Activated T-cell treated with anti-CD3 and anti-CD28 coated beads for 24 hours (primary cell): ENCODE measurements at places on chromosomes 7 and 10.
A peak's percentile ranks its signal among the peaks of the same experiment; 100 is the strongest.

- DNase-seq: no peak
These were observed 6.2 kb downstream of the VWA2 start for GRCh38 chr10:114245121-114245791.

- peak; percentile 48 for DNase-seq
These were observed 4.5 kb downstream of the STAM start for GRCh38 chr10:17648243-17649035.

DNA sequence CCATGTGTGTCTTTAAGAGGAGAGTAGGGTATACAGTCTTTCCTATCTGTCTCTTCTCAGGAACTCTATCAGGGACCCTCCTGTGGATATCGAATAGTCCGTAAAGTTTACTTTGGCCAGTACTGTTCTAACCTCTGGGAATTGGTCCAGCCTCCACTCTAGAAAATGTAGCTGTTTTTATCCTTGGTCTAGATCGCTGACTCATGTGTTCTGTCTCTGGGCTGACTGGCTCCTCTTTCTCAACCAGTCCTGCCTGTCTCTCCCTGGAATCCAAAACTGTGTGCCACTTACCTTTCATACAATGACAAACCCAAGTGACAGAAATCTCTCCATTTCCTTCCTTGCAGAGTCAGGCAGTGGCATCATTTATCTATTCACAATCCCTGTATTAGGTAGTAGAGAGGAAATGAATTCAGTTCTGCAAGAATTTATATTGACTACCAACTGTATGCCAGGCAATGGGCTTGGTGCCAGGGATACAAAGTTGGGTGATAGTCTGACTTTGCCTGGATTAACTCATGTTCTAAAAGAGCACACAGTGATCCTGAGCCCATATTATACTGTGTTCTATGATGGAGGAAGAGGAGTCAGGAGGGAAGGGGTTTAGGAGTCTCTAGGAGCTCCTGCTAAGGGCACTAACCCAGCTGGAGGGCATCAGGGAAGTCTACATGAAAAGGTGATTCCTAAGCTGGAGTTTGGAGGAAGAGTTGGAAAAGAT, 232.7 kb downstream of the LRMDA start:
- no peak for DNase-seq

GRCh38 chr7:122412441-122412840, 107.9 kb upstream of the FEZF1 start:
- no peak for DNase-seq

DNA sequence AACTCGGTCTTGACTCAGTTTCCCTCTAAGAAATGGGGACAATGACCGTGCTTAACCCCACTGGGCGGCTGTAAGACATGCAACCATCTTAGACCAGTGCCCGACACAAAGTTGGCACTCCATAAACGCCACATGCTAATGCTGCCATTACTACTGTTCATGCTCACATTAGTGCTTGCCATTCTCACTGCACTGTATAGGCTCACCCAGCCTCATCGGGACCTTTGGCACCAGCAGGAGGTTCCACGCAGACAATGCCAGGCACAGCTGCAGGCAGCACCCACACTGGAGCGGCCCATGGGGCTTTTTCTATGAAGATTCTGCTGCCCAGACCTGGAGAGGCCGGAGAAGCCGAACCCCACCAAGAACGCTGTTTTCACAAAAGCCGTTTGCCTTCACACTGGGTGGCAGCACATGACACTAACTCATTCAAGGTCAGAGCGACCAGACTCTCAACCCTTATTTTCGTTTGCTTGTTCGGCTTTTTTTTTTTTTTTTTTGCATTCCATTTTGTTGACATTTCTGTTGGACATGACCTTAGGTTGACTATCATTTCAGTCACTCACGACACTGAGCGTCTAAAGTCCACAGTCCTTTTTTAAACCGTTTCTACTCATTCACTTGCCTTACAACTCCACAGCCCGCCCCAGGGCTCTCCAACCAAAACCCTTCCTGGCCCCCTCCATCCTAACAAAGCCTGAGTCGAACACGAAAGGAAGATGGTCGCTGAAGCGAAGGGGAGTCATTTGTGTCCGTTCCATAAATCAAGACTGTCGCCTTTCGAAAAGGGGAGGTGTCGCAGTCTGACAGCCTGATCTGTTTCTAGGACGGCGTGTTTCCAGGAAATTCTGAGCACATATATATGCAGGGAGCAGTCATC, 124.4 kb upstream of the RNF32 start:
- DNase-seq: no peak

DNA sequence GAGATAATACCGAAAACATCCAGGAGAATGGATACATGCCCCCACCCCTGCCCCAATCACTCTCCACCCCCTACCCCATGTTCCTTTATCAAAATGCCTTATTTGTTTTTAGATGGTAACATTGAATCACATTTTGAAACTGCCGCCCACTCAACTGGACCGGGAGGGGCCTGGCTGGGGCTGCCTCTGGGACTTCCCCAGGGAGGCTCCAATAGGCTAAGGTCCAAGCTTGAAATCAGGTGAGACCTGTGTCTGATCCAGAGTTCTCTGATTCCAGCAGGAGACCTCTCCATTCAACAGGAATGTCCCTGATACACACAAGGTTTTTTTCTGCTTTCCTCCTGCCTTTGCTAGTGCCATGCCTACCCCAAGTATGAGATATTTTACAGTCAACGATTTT, 43.8 kb upstream of the ACSL5 start:
- DNase-seq: no peak

DNA sequence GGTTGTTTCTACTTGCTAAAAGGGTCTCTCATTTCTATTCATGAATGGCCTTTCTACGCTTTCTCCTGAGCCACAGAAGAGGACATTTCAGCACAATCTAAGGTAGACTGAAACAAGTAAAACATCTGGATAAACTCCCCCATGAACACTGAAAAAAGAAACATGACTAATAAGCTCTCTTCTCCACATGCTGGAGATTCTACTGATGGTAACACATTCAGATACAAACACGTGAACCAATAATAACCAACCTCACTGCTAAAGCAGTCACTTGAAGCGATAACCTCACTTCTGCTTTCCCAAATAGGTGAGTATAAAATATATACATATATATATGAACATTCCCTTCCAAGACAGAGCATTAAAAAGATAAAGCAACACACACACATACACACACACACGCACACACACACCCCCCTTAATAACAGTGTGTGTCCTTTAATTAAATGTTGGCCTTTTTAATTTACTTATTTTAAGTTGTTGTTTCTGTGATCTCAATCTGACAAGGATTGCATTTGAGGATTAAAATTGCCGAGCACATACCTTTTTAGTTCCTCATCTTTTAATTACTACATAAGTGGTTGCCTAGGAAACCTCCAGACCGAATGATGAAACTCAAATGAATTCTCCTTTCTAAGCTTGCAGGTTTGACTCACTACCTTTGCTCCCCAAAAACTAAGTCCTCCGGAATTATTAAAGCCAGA, 292.4 kb upstream of the KLF14 start:
- no peak for DNase-seq

DNA sequence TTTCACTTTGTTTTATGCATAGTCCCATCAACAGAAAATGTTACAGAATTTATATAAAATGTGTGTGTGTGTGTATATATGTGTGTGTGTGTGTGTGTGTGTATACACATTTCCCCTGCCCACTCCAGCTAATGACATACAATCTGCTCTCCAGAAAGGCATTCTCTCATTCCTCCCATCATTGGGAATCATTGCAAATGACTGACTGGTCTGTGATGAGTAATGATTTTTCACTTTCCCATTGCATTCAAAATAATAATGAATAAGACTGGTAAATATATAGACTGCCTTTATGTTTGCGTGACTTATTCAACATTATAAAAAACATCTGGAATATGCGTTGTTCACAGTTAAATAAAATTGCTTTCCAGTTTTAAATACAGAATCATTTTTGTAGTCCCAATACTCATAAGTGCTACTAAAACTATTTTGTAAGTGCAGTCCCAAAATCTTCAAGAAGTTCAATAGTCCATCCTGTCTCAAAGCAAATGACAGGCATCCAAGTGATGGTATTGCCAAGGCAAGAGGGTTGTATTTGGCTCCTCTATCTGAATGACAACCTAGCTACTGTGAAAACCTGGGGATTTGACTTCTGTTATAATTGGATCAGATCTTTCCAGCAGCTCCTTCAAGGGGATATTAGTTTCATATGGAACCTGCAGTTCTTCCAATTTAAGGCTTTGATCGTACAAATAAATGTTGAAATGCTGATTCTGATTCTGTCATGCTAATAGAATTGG, 150.9 kb downstream of the POLR1F start:
- no peak for DNase-seq

DNA sequence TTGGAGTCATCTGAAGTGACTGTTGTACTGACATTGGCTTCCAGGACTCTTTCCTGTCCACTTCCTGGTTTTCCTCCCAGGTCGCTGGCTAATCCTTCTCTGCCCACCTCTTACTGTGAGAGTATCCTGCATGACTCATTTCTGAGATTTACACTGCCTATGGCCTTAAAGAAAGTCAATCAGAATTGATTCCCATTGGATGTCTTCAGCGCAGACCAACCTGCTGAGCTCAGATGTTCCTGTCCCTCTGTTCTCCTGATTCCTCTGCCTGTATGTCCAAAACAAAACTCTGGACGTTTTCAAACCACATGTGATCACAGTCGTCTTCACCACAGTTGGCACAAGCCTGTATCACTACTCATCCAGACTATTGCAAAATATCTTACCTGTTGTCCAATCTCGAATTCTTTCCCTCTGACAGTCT, 262.1 kb downstream of the CREB5 start:
- no peak for DNase-seq
